Aorta (tissue), 5 donors: ENCODE measurements at places on chromosomes 3 and 15. TPM values are rescaled to one million over a fixed set of nuclear protein-coding genes. Genes with fewer than 3 reads are reported as not detected.

DNA sequence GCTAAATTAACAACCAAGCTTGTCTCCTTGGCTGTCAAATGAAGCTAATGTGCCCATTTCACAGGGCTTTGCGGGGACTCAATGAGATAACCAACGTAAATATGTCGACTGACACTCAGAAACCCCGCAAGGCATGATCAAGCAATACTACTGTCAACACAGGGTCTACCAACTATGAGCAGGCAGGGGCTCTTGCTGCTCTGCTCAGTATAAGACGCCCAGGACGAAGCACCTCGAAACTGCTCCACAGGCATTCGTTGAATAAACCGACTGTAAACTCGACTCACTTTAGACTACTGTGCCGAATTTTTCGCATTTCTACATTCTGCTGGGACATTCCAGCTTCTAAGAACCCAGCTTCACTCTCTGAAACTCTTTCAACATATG lies 55.0 kb downstream of the FEZF2 start:
- no peak for DNase-seq
- no peaks in the 10 kb centered on the region for H3K27me3 ChIP-seq
- H3K4me3 ChIP-seq = no peak overlapping the region

DNA sequence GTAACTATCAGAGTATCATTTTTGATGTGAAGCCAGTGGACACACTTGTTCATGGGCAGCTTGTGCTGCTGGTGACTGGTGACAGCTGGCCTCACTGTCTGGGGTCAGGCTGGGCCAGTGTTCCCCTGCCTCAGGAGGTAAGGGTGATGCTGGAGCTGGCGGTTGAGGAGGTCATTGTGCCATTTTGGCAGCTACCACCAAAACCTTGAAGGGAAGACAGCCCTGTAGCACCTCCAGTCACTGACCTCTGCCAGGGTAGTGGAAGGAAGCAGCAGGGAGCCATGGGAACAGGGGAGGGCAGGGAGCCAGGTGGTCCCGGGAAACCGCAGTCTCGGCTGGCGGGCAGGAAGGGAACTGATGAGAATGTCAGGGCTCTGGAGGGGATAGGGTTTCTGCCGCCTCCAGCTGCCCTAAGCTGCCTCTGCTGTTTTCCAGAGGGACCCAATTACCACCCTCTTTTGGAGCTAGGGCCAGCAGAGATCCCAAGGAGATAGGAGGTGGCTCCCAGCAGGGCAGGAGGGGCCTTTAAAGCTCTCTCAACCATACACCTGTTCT lies 24.8 kb downstream of the FOXL2NB start:
- no peaks in the 10 kb centered on the region for H3K4me1 ChIP-seq
- DNase-seq = peak; percentile 59
- no peaks in the 10 kb centered on the region for H3K36me3 ChIP-seq
- no peaks in the 10 kb centered on the region for H3K27me3 ChIP-seq
- no peak overlapping the region for H3K27ac ChIP-seq

Gene ANKDD1A
- 29.2 TPM for total RNA-seq

GRCh38 chr3:48478626-48479555 lies 25.1 kb downstream of the SHISA5 start:
- DNase-seq = peak; percentile 57
- no peaks in the 10 kb centered on the region for H3K27me3 ChIP-seq
- peaks cover 1% of the 10 kb centered on the region for H3K36me3 ChIP-seq
- H3K4me3 ChIP-seq = no peak overlapping the region
- H3K4me1 ChIP-seq = no peaks in the 10 kb centered on the region
- no peak overlapping the region for H3K27ac ChIP-seq

Gene PODXL2
- total RNA-seq = 2.2 TPM

DNA sequence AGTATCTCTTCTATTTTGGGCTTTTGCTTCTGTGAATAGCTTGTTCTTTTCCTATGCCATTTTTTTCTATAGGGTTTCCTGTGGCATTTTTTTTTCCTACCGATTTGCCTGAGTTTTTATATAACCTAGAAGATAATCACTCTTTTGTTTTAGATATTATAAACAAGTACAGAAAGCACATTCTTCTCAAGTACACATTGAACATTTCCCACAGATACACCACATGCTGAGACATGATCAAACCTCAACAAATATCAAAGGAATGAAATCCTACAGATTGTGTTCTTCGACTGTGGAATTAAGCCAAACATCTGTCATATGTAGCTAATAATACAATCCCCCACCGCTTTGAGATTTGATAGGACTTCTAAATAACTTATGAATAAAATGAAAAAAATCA lies 9.1 kb upstream of the FEM1B start:
- H3K36me3 ChIP-seq = no peaks in the 10 kb centered on the region
- peaks cover 2% of the 10 kb centered on the region for H3K4me1 ChIP-seq
- H3K27me3 ChIP-seq = no peaks in the 10 kb centered on the region
- H3K27ac ChIP-seq = no peak overlapping the region
- H3K4me3 ChIP-seq = no peak overlapping the region

DNA sequence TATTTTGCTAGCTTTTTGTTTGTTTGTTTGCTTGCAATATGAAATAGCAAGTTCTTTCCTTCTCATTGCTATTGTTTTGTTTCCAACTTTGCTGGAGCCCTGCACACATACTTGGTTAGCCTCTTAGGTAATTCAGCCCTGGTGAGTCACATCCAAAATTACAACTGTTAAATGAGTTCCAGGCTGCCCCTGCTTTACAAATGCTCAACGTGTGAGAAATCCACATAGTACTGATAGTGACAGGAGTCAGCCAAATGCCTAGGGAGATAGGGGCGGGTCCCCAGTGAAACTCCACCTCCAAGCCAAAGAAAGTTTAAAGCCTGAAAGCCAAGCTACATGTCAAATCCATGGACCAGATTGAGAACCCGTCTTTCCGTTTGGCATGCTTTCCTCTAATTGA lies 81.3 kb upstream of the RNF7 start:
- no peaks in the 10 kb centered on the region for H3K27me3 ChIP-seq
- DNase-seq = no peak
- H3K4me1 ChIP-seq = no peaks in the 10 kb centered on the region
- no peak overlapping the region for H3K27ac ChIP-seq

DNA sequence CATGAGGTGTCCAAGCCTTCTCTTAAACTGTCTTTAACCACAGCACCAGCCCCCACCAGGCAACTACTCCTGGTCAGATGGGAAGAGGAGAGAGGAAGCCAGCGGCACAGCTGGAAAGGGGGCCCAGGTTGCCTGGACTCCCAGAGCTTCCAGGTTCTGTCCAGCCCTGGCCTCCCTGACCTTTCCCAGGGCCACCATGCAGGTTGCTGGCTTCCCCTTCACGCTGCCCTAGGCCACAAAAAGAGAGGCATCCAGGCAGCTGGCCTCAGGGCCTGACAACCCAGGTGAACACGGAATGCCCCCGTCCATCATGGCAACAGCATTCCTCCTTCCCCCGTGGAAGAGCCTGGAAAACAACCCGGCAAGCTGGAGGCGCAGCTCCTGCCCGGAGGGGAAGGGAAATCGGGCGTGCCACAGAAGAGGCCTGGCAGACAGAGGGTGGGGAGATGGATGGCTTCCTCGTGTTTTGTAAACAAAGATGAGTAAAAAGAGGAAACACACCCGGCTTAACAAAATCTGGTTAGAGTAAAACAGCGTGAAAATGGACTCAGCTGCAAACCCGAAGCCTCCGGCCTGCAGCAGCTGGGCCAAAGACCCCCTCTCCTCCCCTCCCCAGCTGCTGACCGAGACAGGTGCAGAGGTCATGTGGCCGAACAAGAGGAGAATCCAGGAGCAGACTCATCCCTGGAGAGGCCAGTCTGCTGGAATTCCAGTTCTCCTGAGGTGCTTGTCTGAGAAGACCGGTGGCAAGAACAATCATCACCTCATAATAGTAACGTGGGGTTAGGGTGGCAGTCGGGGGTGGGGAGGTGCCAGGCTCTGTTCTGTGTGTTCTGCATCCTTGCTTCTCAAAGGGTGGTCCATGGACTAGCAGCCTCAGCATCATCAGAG lies 15.5 kb downstream of the BMF start:
- H3K4me3 ChIP-seq = no peak overlapping the region
- no peak for DNase-seq
- peaks cover 7% of the 10 kb centered on the region for H3K4me1 ChIP-seq
- no peak overlapping the region for H3K27ac ChIP-seq
- H3K27me3 ChIP-seq = no peaks in the 10 kb centered on the region
- no peaks in the 10 kb centered on the region for H3K36me3 ChIP-seq

Gene GCNT3
- total RNA-seq = not detected

DNA sequence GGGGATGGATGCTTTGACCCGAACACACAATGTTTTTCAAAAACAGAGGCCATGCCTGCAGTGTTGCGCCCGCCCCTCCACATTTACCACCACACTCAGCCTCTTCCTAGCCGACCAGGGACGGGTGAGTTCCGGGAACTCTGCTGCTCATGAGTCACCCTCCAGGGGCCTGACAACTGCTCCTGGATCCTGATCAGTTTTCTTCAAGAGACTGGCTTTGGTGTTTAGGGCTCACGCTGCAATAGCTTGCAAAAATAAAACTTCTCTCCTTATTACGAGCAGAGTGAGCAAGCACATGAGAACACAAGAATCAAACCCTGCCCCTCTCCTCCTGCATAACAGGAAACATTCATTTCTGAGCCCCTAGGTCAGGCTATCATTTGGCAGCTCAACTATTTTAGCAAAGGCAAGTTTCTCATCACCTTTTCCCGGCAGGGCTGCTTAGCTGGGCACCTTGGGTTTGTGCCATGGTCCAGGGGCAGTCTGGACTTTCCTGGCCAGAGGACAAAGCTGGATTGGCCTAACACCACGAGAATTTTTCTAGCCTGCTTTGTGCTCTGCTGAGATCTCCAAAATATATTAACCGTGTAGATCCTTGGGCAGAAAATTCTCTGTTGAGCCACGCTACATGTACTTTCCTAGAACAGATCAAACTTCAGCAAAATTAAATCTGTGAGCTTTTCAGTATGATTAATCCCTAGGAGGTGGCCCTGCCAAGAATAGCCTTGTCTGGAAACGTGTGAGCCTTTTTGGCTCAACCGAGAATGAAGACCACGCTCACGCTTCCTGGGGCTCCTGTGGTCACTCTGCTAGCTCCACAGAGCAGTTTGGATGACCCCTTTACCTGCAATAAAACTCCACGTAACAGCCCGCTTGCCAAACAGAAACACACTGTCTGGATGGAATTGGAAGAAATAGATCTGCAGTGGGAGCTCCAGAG lies 52.7 kb upstream of the SPATA12 start:
- H3K27me3 ChIP-seq = no peaks in the 10 kb centered on the region
- H3K4me1 ChIP-seq = peaks cover 2% of the 10 kb centered on the region
- DNase-seq = peak; percentile 92
- no peaks in the 10 kb centered on the region for H3K36me3 ChIP-seq
- no peak overlapping the region for H3K4me3 ChIP-seq

- no peaks in the 10 kb centered on the region for H3K36me3 ChIP-seq
- no peak for DNase-seq
- H3K4me1 ChIP-seq = no peaks in the 10 kb centered on the region
- no peak overlapping the region for H3K4me3 ChIP-seq
- no peaks in the 10 kb centered on the region for H3K27me3 ChIP-seq
- H3K27ac ChIP-seq = no peak overlapping the region
Observed at GRCh38 chr3:28846971-28847478, 433.8 kb upstream of the RBMS3 start.

DNA sequence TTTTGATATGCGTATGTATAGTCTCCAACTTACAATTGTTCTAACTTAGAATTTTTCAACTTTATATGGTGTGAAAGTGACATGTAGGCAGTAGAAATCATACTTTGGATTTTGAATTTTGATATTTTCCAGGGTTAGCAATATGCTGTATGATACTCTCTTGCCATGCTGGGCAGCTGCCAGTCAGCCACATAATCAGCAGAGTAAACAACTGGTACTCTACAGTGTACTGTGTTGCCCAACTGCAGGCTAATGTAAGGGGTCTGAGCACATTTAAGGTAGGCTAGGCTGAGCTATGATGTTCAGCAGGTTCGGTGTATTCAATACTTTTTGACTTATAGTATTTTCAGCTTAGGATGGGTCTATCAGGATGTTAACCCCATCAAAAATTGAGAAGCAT lies 52.0 kb upstream of the RYK start:
- no peaks in the 10 kb centered on the region for H3K36me3 ChIP-seq
- no peak overlapping the region for H3K4me3 ChIP-seq
- H3K27ac ChIP-seq = no peak overlapping the region
- H3K4me1 ChIP-seq = no peaks in the 10 kb centered on the region
- H3K27me3 ChIP-seq = no peaks in the 10 kb centered on the region

DNA sequence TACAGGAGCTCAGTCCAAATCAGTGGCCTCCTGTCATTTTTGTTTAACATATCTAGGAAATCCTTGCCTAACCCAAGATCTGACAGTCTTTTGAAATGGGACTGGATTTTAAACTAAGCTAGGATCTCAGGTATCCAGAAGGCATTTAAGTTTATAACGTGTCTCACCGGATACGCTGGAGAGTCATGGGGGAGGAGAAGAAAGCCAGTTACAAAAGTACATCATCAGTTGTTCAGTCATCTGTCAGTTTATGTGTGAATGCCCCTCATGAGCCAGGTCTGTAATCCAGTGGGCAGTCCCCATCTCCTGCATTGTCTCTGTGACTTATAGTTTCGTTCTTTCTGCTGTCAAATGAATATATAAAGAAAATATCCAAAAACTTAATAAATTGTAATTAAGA lies 44.4 kb downstream of the RAB7A start:
- peaks cover 9% of the 10 kb centered on the region for H3K4me1 ChIP-seq
- H3K4me3 ChIP-seq = no peak overlapping the region
- H3K36me3 ChIP-seq = no peaks in the 10 kb centered on the region
- no peaks in the 10 kb centered on the region for H3K27me3 ChIP-seq
- no peak for DNase-seq
- H3K27ac ChIP-seq = no peak overlapping the region

Gene SLCO2A1
- 101 TPM for total RNA-seq

Gene MNS1
- total RNA-seq = 3.5 TPM

DNA sequence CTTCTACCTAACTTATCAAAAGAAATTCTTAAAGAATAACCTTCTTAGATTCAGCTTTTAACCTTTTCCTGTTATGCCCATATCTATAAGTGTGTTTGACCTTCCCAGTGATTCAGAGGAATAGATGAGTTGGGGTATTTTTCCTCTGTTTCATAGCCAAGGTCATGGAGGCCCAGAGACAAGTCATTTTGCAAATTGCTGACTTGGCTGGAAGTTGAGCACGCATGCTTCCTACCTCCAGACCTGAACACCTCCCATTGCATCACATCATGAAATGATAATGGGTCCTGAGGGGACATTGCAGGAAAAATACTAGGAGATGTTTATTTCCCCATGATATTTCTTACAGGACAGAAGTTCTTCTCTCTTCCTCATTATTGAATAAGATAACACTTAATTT lies 158.6 kb upstream of the LMCD1 start:
- H3K36me3 ChIP-seq = no peaks in the 10 kb centered on the region
- H3K27ac ChIP-seq = no peak overlapping the region
- H3K4me3 ChIP-seq = no peak overlapping the region
- no peaks in the 10 kb centered on the region for H3K27me3 ChIP-seq
- H3K4me1 ChIP-seq = no peaks in the 10 kb centered on the region
- DNase-seq = no peak

DNA sequence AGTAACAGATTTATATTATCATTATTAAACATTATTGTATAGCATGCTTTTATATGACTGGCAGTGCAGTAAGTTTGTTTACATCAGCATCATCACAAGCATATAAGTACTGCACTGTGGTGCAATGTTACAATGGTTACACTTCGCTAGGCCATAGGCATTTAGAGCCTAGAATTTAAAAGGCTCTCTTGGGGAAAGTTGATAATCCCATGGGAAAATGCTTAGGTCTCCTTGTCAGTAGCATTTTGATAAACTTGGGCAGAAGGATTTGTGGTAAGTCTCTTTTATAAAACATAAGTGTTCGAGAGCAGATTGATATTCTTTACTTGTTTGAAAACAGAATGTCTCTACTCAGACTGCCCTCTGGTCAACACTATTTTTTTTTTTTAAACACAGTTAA lies 7.5 kb downstream of the DTWD1 start:
- H3K27me3 ChIP-seq = no peaks in the 10 kb centered on the region
- H3K4me3 ChIP-seq = no peak overlapping the region
- H3K4me1 ChIP-seq = no peaks in the 10 kb centered on the region
- H3K36me3 ChIP-seq = no peaks in the 10 kb centered on the region
